Mucosa of descending colon (tissue), 3 donors: ENCODE measurements at places on chromosomes 5 and 9. TPM values are rescaled to one million over a fixed set of nuclear protein-coding genes. Genes with fewer than 3 reads are reported as not detected.

Gene DMRTA1
- total RNA-seq: 1.0 TPM

DNA sequence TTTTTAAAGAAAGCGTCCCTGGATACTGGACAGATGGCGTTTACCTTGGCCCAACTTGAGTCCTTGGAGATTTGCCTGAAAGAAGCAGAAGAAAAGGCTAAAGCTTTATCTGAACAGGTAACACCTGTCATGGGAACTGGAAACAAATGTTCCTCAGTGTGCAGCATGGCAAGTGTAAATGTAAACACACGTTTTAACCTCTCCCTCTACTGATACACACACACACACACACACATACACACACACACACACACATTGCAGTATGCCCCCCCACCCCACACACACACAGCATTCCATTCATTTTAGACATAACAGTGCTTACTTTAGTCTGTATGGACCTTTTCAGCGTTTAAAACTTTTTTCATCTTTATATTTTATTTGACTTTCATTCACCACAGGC lies 51.1 kb downstream of the CCDC192 start:
- no peak for DNase-seq

- no peak for DNase-seq
Measured at GRCh38 chr9:87543251-87543650, 45.6 kb downstream of the DAPK1 start.

GRCh38 chr5:109849478-109850088 lies 159.9 kb downstream of the MAN2A1 start:
- no peak for DNase-seq

DNA sequence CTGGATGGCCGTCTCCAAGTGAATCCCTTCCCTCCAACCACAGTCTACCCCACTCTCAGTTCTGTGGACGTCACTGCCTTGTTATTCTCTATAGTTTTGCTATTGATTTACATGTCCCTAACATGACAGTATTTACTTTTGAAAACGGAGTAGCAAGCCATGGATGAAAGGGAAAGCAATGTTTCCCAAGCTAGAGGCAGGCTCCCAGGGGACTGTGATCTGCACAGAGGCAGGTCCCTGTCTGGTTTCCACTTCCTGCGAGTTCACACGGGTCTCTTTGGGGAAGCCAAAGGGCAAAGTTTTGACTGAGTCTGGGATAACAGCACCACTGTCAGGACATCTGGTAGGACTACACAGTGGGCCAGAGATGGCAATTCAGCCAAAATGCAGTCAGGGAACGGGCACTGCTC lies 12.7 kb downstream of the C9orf153 start:
- DNase-seq: no peak

DNA sequence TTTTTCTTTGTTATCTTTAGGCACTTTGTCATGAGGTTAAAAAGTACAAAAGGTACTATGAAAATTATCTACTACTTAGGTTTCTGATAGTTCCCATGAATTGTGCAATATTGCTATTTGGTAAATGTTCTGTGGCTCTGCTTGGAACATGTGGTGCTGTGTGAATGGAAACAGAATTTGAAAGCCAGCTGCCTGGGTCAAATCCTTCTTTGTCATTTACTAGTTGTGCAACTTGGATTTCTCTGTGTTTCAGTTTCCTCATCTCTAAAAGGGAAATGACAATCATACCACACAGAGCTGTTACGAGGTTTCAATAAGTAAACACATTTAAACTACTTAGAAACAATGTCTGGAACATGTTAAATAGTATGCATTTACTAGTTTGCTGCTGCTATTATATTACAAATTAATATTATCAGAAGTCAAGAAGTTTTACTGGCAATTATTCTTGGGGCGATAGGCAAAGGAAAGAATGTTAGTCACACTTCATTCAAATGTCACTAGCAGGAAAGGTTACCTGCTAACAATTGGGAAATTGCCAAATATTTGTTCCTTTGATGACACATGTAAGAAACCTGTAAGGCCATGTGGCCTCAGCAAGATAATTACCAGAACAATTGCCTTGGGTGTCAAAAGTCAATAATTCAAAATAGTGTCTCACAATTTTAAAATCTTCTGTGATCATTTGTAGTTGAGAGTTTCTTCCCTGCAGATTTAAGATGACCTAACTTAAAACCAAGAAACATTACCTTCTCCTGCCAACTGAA lies 184.8 kb downstream of the KIAA0825 start:
- peak; percentile 8 for DNase-seq

- no peak for DNase-seq
Measured at GRCh38 chr5:16412556-16412955, 53.0 kb downstream of the ZNF622 start.

DNA sequence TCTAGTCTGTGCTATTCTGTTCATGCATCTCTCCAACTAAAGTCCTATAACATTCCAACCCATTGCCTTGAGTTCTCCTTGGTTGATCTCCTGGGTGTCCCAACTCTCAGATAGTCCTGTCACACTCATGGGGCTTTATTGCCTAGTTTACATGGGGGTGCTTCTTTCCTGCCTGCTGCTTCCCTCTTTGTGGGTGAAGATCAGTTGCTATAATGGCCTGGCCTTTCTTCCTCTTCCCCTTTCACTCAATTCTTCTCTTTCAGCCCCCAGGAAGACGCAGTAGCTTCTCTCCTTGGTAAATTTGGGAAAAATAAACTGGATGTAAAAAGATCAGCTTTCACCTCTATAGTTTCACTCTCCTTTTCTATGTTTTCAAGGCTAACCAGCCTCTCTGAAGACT lies 66.5 kb downstream of the PTCD2 start:
- DNase-seq: no peak

- DNase-seq: no peak
Measured at GRCh38 chr9:85559526-85559925, 182.2 kb downstream of the AGTPBP1 start.

Gene CCL27
- not detected for total RNA-seq

- no peak for DNase-seq
Measured at GRCh38 chr9:128845186-128845931, 15.8 kb upstream of the SPOUT1 start.

DNA sequence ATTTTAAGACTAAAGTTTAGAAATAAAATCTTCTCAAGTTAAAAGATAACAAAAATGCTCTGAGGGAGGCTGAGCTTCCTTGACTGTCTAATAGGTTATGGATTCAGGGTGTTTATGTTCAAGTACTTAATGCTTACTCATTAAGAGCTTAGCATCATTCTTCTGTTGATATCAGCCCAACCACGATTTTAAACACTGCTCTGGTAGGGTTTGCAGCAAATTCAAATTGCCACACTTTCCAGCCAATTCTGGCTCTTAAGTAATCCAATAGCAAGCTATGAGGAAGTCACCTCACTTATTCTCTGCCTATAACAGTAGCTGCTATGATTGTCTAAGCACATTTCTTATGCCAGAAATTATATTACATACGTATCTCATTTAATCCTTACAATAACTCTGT lies 191.0 kb upstream of the KIF2A start:
- no peak for DNase-seq

DNA sequence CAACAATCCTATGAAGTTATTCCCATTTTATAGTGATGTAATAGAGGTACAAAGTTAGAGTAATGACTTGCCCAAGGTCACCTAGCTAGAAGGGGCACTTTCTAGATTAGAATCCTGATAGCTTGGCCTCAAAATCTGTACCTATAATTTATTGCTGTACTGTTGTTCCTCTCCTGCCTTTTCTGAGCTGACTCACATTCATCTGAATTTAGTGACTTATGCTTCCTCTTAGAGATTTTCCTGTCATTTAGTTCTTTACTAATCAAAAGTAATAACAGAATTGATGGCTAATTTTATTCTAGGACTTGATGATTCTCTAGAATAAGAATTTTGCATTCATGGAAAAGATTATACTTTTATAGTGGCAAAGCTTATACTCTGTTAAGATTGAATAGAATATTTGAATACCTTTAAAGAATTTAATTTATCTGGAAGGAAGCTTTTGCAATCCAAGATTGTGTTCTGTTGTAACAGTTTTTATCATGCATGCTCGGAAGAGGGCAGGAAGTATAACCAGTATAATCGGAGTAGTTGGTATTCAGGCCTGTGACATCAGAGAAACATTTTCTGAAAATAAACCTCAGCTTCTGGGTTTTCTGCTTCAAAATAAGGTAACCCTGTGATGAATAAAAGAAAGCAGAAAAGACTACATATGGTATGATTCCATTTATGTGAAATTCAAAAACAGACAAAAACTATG lies 21.3 kb downstream of the CYSTM1 start:
- no peak for DNase-seq

DNA sequence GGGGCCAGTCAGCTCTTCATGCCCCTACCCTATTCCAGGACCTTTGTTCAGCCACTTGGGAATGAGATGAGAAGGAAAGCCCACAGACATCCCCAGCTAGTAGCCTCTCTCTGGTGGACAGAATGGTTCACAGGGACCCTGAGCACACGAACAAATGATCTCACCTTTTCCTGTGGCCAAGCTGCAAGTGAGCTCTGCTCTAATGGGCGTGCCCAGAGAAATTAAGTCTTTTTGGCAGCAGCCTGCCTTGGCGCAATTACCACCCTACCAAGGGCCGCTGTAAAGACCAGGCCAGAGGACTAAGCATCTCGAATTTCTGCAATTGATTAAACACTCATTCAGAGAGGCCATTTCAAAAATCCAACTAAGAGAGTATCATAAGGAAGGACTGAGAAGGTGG lies 56.0 kb downstream of the WHRN start:
- DNase-seq: no peak

Gene CCNO
- 0.29 TPM for total RNA-seq

Gene SHLD3
- total RNA-seq: 3.6 TPM

Gene CD14
- 35.8 TPM for total RNA-seq

- no peak for DNase-seq
Measured at GRCh38 chr9:112032009-112032408, 135.4 kb downstream of the UGCG start.

GRCh38 chr5:34690301-34690700 lies 34.2 kb downstream of the RAI14 start:
- DNase-seq: no peak

DNA sequence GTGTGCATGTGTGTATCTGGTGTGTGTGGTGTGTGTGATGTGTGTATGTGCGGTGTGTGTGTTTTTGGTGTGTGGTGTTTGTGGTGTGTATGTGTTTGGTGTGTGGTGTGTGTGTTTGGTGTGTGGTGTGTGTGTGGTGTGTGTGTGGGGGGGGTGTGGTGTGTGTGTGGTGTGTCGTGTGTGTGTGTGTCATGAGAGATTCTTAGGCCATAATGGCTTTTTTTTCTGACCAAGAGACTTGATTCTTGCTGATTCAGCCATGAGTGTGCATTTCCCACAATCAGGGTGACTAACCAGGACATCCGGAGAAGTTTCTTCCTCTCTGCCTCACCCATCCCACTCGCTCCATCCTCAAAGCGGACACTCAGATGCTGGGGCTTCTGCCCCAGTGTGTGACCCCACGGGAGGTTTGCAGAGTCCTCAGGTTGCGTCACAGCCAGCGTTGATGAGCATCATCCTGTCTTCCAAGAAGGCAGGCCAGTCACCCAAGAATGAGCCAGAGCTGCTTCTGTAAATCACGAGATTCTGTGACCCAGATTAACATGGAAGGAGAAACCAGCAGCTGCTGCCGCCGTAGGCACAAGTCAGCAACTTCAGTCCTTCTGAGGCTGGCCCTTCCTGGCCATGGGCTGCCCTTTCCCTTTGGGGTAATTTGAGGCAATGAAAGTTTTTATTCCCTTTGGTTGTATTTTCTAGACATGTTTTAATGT lies 12.5 kb upstream of the CTSL start:
- DNase-seq: peak; percentile 60
